ENCODE measurements at places on chromosomes 6 and 20. TPM values are rescaled to one million over a fixed set of nuclear protein-coding genes. Genes with fewer than 3 reads are reported as not detected.
A peak's percentile ranks its signal among the peaks of the same experiment; 100 is the strongest.

GRCh38 chr6:8013763-8014162, 50.4 kb downstream of the BLOC1S5 start:
- no peak for DNase-seq

DNA sequence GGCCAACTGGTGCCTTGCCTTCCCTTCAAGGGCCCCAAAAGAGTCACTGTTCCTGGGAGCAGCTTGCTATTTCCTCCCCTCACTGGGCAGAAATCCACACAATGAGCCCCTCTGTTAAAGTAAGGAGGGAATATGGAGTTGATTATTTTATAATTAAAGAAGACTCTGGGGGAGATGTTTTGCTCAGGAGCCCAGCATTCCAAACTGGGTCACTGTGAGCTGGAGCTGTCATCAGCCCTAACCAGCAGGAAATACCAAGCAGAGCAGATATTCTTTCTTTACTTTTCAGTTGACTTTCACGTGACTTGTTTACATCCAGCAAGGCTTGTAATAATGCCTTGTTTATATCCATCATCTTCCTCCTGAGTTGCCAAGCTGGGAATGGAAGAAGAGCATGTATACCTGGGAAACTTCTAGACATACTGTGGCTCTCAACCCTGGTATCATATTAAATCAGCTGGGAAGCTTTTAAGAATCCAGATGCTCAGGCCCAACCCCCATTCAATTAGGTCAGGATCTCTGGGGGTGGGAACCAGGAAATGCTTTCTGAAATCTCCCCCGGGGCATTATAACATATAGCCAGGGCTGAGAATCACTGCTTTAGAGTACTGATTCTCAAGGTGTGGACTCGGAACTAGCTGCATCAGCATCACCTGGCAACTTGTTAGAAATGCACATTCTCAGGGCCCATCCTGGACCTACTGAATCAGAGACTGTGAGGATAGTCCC, 175.6 kb upstream of the MYLIP start:
- no peak for DNase-seq

GRCh38 chr6:73800997-73801396, 105.0 kb downstream of the CD109 start:
- no peak for DNase-seq

GRCh38 chr6:148340586-148341297, 1.9 kb upstream of the SASH1 start:
- no peak for DNase-seq

- DNase-seq = no peak
Measured at GRCh38 chr6:38508286-38508685, 131.4 kb downstream of the BTBD9 start.

DNA sequence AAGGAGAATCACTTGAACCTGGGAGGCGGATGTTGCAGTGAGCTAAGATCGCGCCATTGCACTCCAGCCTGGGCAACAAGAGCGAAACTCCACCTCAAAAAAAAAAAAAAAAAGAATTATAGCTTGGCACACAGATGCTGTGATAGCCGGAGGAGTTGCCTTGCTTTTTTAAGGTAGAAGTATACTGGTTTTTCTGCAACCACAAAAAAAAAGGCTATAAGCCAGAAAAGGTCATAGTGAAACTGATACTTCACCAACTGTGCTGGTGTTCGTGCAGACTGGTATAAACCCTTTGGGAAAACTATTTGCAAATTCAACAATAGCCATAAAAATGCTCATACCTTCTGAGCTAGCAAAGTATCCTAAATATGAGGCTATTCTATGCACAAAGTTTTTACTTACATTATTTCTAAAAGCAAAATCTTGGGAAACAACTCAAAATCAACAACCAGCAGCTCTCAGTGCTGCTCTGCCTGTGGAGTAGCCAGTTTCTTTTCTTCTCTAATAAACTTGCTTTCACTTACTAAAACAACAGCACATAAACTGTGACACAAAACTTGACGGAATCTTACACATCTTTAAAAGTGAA, 44.0 kb downstream of the B4GALT5 start:
- no peak for DNase-seq

DNA sequence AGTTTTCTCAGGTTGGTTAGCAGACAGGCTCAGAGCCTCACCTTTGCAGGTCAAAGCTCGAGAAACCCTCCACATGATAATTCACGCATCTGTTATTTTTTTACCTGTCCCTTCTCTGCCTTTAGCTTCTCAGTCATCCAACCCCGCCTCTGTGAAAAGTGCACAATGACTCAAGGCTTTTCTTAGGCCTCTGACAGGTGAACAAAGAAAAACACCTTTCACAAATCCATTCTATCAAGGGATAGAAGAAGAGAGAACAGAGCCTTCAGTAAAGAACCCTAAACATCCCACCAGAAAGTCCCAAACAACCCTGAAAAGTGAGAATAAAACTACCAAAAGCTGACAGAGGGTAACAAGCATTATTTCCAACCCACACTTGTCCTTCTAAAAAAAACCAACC, 178.2 kb downstream of the GJA10 start:
- no peak for DNase-seq

DNA sequence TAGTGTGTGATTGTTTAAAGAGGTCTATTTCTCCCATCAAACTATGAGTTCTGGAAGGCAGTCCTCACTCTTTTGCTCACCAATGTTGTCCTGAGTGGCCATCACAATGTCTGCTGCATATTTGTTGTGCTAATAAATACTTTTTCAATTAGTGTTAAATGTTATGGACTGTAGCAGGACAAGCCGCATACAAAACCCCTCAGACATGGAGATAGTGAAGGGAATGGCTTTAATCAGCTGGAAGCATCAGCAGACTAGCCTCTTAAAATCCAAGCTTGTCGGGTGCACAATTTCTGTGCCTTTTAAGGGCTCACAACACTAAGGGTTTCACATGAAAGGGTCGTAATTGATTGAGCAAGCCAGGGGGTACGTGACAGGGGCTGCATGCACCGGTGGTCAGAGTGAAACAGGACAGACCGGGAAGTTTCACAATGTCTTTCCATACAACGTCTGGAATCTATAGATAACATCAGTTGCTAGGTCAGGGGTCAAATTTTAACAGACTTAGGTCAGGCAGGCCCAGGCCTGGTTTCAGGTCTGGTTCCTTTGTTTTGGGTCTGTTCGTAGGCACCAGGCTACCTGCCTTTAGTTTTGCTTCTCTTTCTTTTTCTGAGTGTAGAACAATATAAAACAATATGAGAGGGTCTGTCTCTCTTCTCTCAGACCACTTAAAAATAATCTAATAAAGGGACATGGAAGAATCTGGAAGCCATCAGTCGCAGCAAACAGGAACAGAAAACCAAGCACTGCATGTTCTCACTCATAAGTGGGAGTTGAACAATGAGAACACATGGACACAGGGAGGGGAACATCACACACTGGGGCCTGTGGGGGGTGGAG, 327.6 kb upstream of the HTR1E start:
- DNase-seq = no peak

DNA sequence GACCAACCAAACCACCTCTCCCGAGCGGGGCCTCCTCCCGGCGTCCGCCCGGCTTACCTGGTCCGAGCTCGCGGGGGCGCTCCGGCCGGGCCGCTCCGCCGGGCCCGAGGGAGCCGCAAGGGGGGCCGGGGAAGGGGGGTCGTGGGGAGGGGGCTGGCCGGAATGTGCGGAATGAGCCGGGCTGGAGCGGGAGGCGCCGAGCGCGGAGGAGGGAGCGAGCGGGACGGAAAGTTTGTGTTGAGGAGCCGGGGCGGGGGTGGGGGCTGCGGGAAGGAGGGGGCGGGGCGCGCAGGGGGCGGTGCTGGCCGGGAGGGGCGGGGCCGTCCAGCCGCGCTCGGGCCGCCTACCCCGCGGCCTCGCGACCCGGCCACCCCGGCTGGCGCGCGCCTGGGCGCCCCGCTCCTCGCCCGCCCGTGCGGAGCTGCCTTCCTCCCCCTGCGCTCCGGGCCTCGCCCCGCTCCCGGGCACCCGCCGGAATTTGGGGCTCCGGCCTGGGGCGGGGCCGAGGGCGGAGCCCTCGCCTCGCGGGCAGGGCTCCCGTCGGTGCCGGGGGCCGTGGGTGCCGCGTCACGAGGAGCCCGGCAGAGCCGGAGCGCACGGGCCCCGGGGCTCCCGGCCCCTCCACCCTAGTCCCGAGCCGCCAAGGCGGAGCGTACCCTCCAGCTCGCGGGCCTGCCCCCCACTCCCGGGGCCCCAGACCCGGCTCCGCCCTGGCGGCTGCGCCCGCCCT, at the start of gene TEAD3:
Gene TEAD3 (minus strand): TSS at position 239 of the 730 bp plus-strand sequence.
- DNase-seq = peak; percentile 84

DNA sequence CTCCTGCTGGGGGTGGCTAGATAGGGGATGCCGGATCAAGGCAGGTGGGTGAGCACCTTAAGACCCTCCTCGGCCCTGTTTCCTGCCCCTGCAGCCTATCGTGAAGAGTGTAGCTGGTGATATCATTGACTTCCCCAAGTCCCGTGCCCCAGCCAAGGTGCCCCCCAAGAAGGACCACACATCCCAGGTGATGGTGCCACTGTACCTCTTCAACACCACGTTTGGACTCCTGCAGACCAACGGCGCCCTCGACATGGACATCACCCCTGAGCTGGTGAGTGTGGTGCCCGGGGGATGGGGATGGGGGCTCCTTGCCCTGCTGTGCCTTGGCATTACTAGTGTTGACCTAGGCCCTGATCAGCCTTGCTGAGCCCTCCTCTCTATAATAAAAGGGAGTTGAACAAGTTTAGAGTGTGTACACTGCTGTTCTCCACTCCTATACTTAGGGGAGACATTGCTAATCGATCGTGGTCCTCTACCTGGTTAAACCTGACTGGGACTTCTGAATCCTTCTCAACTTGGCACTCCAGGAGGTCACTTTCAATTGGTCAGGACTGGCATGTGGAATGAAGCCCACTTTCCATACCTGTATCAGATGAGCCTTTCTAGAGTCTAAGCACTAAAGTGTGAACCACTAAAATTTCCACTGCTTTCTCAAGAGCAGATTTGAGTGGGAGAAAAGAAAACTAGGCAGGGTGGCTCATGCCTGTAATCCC, 11.0 kb downstream of the BPIFB3 start:
- DNase-seq = no peak

DNA sequence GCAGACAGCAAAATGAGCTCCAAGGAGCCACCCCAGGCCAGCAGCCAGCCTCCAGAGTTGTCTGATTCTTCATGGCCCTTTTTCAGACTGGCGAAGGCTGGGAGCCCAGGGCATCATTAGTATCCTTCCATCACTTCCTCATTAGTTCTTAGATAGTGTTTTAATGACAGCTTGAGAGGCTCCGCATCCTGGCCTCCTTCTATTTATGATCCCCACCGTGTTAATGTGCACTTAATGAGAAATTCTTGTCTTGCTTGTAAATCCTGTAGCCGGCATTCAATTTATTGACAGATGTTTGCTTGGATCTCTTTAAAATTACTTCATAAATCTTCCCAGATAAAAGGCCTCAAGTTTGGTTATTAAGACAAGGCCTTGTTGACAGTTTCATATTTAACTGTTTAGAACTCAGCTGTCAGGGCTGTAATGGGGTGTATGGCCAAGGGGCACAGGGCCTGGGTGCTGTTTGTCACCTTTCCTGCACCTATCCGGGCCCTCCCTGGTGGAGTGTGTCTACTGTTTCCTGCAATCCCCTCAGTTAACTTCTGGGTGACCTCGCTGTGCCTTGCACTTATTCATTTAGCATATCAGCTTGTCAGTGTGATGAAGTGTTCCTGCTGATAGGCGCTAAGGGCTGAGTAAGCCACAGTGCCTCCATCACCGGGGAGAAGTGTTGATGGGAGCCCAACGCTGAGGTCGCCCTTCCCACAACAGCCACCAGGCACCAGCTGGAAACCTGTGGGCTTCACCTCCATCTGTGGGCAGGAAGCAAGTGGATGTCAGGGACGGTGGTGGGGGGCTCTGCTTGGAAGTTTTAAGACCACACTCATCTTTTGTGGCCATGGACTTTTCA, 169.3 kb downstream of the TSHZ2 start:
- no peak for DNase-seq

GRCh38 chr6:126640921-126641320, 301.0 kb downstream of the CENPW start:
- DNase-seq = no peak

DNA sequence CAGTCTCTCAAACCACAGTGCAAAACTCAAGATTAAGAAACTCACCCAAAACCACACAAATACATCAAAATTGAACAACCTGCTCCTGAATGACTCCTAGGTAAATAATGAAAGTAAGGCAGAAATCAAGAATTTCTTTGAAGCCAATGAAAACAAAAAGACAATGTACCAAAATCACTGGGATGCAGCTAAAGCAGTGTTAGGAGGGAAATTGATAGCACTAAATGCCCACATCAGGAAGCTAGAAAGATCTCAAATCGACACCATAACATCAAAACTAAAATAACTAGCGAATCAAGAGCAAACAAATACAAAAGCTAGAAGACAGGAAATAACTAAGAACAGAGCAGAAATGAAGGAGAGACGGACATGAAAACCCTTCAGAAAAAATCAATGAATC, 70.5 kb downstream of the TBC1D32 start:
- no peak for DNase-seq

GRCh38 chr20:32585586-32586127, 524 bp upstream of the NOL4L start:
- no peak for DNase-seq

- DNase-seq = no peak
Measured at GRCh38 chr6:8060346-8060745, 3.8 kb downstream of the BLOC1S5 start.

- no peak for DNase-seq
Measured at GRCh38 chr20:42613076-42613475, 576.6 kb downstream of the PTPRT start.

DNA sequence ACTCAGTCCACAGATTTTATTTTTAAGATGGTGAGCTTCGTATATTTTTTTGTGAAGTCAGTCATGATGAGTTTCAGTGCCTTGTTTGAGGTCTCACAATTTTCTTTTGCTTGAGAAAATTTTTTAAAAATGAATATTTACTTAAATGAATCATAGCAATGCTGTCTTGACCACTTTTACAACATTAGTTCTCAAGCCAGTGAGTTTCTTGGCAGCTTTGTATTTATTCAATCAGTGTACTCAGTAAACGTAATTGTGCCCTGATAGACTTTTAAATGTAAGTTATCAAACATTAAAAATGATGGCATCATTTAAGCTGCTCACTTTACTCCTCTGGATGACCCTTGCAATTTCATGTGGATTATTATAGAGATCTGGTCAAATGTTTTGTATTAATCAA, 261.4 kb downstream of the KHDC1L start:
- DNase-seq = no peak

DNA sequence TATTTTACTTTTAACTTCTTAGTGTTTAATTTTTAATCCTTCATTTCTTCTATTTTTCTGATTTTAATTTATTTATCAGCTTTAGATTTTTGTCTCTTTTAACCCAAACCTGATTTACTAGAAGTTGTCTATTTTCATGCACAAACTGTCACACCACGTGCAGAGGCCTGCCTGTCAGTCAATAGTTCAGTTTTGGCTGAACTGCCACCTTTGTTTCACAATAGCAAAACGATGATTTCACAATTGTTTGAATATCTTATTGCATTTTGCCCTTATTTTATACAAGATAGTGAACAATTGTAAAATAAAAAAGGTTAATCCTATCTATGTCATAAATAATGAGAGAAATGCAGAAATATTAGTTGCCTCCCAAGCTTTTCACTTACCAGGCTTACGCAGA, 24.0 kb upstream of the PPP1R3G start:
- no peak for DNase-seq

The PLEKHG1 gene
- 69.3 TPM for total RNA-seq

The GMPR gene
- 4.0 TPM for total RNA-seq

The SLC35F1 gene
- total RNA-seq = 0.64 TPM

The UBE3D gene
- total RNA-seq = 10.8 TPM

The PPP1R3G gene
- total RNA-seq = 1.3 TPM

The TENT5A gene
- total RNA-seq = 10.9 TPM

The SPTLC3 gene
- 28.5 TPM for total RNA-seq

The MRPL14 gene
- total RNA-seq = 46.9 TPM

The SOBP gene
- total RNA-seq = 7.6 TPM

The ENPP4 gene
- 4.8 TPM for total RNA-seq

The LAMA2 gene
- total RNA-seq = 56.8 TPM

The CALHM6 gene
- total RNA-seq = 2.4 TPM

The SERINC3 gene
- 42.9 TPM for total RNA-seq

The WFDC10B gene
- total RNA-seq = not detected

The GLYATL3 gene
- not detected for total RNA-seq
